Pons (tissue), 1 donor: ENCODE measurements at places on chromosomes 3 and 15.

- no peak for DNase-seq
Measured at GRCh38 chr3:130414457-130414856, 69.0 kb downstream of the COL6A5 start.

DNA sequence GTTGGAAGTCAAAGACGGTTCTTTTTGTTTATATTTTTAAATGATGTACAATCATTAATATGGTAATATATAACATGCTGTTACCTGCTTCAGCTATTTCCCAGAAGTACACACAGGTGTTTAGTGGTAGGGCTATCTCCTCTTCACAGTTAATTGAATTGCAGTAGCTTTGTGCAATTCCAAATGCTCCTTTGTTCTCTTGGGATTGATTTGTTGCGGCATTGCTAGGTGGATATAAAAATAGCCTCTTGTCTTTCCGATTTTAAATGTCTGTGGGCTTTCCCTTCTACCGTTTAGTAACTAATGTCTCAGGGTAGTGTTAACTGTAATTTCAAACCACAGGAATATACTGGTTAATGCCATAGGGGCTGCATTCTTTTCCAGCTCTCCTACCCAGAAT, 307.6 kb upstream of the SLITRK3 start:
- no peak for DNase-seq

- peak; percentile 64 for DNase-seq
Measured at GRCh38 chr3:160885791-160886286, 129.8 kb downstream of the PPM1L start.

DNA sequence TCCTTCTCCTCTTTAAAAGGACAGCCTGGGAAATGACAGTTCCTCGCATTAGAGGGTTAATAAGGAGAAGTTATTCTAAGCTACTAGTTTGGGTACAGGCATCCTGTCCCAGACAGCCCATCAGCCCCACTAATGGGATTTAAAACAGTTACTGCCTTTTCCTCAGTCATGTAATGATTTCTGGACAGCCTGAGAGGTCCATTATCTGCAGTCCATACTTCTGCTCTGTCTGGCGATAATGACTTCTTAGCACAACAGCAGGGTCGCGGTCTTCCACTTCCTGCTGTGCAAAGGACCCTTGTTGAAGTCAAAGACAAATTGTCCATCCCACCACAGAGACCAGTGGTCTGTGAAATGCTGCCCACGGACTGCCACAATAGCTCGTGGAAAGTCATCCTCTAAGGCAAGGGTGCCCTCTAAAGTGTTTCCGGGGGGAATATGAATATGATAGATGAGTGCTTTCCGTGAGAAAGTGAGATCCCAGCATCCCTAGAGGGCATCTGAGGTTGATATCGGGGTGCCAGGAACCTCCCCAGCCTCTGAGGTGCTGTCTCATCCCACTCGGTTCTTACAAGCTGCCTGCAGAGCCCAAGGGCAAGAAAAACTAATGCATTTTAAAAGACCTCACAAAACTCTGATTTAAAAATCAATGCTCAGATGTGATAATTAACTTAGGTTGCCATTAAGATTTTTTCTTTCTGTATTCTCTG, 100.7 kb downstream of the SHOX2 start:
- DNase-seq = no peak

- DNase-seq = no peak
Measured at GRCh38 chr3:193236599-193236998, 4.4 kb upstream of the PLAAT1 start.

DNA sequence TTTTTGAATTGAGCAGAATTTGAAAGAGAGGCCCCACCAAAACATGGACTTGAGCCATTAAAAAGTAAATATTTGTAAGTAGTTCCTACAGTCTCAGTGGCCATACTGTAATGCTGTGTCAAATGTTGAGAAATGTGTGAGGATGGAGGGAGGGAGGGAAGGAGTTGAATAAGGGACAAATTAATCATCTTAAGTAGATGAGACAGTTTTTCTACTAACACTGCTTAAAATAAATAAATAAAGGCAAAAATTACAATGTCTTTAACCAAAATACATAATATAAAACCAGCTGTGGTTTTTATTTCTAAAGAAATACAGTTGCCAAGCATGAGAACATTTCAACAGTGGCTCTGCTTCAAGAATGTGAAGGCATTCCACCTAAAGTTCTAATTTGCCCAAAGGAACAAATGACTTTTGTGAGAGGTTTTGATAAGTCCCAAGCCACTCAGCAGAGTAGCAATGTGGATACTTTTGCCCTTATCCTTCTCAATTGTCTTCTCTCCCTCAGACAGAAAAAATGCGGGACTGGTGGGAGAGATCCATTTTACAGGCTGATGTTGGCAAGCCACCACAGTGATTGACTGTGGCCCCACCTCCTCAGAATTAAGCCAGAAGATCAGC, 427.0 kb upstream of the RARB start:
- DNase-seq = no peak

- no peak for DNase-seq
Measured at GRCh38 chr15:85749261-85750151, 45.2 kb downstream of the KLHL25 start.

- peak; percentile 36 for DNase-seq
Measured at GRCh38 chr3:68878322-68878721, 54.0 kb downstream of the TAFA4 start.

- no peak for DNase-seq
Measured at GRCh38 chr15:92059036-92059970, 205.8 kb downstream of the SLCO3A1 start.
